ENCODE measurements at places on chromosomes 4 and X.

- DNase-seq = no peak
Measured at GRCh38 chr4:15737255-15737654, 34.4 kb downstream of the BST1 start.

- DNase-seq = no peak
Measured at GRCh38 chr4:177964693-177965168, 522.5 kb upstream of the AGA start.

GRCh38 chrX:107675823-107676555 is 47.7 kb downstream of the PRPS1 start:
- DNase-seq = no peak

GRCh38 chr4:107689912-107690587 is 30.0 kb downstream of the PAPSS1 start:
- no peak for DNase-seq

DNA sequence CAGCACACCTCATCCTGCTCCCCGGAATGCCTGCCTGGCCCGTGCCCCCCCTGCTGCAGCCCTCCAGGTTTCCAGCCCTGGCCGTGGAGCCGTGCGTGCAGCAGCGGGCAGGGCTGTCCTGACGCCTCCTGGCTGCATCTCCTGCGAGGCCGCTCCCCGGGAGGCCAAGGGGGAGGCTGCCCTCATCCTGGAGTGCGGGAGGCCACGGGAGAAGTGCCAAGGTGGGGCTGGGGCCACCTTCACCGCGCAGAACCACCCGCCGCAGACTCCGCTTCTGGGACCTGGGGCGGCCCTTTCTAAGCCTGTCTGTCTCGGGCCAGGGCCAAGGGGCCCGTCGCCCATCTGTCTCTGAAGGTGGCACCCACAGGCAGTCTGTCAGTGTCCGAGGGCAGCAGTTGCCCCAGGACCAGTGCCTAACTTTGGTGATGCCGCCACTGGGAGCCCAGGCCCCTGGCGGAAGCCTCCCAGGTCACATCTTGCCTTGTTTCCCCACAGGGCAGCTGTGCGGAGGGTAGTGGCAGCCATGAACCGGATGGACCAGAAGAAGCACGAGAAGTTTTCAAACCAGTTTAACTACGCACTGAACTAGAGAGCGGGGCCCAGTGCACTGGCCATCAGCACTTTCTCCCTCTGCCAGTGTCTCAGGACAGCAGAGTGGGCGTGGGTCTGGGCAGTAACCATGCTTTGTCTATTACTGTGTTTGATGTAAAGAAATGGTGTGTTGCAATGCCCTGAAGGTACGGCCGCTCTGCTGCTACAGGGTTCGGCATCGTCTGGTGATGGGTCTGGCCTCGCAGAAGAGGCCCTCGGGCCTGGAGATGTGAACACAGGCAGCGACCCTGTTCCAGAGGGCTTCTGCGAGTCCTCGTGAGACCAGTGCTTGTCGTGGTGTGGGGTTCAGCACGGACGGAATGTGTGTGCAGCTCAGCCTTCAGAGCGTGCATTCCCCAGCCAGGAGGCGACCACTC is 20.6 kb downstream of the NKX1-1 start:
- no peak for DNase-seq

- DNase-seq = no peak
Measured at GRCh38 chr4:165779950-165780670, 92.9 kb upstream of the TLL1 start.

DNA sequence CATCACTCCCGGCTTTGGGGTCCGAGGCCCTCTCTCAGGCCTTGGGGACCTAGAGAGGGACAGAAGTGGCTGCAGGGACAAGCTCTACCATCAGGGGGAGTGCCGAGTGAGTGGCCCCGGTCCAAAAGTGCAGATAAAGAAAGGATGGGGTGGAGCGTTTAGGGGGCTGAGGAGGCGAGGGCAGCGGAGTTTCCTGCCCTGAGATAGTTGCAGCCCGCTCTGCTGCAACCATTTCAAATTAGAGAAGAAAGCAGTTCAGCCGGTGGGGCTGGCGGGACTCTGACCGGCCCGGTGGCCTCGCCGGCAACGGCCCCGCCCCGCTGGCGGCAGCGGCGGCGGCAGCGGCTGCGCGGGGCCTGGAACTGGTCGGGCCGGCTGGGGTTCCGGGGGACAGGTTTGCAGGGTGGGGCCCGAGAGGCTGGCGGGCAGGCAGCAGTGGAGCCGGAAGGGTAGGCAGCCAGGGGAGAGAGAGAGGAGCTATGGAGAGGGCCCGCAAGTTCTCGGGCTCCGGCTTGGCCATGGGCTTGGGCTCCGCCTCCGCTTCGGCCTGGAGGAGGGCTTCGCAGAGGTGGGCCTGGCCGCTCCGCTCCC is 7.6 kb downstream of the DLG3 start:
- no peak for DNase-seq

DNA sequence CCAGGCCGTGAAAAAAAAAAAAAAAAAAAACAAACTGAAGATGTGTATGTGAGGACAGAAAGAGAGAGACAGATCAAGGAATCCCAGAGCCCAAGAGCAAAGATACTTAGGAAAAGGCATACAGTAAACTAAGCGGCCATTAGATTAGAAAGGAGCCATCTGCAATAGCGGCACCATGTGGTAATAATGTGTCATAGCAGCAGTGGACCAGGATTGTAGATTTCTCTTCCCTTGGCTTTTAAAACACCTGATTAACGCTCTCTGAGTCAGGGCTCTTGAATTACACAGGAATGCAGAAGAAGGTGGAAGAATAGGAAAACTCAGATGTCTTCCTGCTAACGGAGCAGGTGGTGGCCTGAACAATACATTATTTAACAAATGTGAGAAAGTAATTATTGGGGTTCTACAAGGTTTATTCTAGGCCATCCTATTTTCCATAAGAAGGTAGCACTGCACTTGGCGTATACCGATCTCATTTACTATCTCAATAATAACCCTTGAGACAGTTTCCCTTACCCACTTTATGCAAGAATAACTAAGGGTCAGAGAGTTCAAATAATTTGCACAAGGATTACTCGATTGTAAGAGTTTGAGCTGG is 182.7 kb downstream of the KCNIP4 start:
- no peak for DNase-seq

DNA sequence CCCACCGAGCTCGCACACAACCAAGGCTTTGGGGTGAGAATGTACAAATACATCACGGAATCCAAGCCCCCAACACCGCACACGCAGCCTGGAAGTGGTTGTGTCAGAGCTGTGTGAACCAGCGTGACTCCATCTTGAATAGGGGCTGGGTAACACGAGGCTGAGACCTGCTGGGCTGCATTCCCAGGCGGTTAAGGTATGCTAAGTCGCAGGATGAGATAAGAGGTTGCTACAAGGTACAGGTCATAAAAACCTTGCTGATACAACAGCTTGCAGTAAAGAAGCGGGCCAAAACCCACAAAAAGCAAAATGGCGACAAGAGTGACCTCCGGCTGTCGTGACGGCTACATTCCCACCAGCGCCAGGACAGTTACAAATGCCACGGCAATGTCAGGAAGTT is 258.4 kb downstream of the DHRSX start:
- DNase-seq = no peak

GRCh38 chr4:158786955-158787354 is 18.1 kb downstream of the FNIP2 start:
- DNase-seq = no peak

DNA sequence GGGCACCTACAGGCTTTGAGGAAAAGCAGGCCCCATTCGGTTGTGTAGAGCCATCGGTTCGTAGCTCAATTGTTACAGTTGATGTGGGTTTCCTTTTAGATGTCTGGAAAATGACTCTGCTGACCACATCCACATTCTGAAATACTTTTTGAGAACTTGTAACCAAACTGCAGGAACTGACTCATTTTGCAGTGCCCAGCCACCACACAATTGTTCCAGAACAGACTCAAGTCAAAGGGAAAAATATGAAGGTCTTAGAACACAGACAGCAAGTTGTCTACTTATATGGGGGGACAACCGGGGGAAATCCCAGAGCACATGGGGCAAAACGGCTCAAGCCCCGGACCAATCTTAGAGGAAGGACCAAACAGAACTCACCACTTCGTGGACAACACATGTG is 557.6 kb upstream of the DIPK2B start:
- no peak for DNase-seq

DNA sequence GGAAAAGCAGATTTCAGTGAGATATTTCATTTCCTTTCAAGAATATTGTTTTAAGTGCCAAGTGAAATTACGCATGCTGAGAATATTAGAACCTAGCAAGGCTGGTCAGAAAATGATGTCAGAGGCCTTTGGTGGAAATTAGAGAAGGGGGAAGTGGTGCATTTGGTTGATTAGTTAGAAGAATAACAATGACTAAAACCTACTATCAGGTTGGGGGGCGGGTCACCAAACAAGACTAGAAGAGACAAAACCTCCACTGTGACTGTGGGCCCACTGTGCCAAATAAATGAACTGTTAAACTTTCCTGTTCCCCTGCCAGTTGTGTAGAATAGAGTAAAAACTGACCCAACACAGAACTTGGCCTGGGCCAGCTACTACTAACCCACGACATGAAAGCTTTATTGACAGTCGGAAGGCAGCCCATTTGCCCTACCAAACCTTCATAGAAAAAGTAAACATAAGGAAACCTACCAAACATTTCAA is 2.9 kb downstream of the RAPGEF2 start:
- DNase-seq = no peak

- DNase-seq = no peak
Measured at GRCh38 chr4:155787113-155787710, 28.4 kb downstream of the GUCY1B1 start.

GRCh38 chr4:66766557-66766956 is 778.7 kb downstream of the CENPC start:
- no peak for DNase-seq

- no peak for DNase-seq
Measured at GRCh38 chr4:174009686-174010451, 273.6 kb downstream of the FBXO8 start.

GRCh38 chrX:27815209-27815608 is 7.4 kb downstream of the MAGEB10 start:
- no peak for DNase-seq

GRCh38 chr4:15451866-15452765 is 17.6 kb upstream of the CC2D2A start:
- DNase-seq = no peak

DNA sequence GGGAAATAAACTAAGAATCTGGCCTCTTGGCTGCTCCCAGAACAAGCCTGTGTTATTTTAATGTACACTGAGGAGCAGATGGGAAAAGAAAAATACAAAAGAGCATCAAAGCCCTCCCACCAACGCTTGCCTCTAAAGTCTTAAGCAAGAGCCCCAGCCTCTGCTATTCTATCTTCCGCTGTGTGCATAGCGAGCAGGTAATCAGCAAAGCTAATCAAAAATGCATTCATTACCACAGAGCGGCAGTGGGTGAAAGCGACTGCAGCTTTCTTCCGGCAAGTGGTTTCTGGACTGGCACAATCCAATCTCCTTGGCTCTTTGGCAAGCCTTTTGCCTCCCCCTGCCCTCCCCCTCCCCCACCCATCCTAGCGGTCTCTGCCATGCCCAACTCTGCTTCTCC is 13.5 kb upstream of the GRIA3 start:
- DNase-seq = no peak

- no peak for DNase-seq
Measured at GRCh38 chr4:6452897-6453687, 19.3 kb downstream of the PPP2R2C start.

- no peak for DNase-seq
Measured at GRCh38 chr4:8779490-8779932, 92.1 kb downstream of the HMX1 start.

GRCh38 chr4:39124885-39125599 is 57.3 kb upstream of the WDR19 start:
- DNase-seq = no peak

GRCh38 chr4:137029026-137029425 is 503.3 kb downstream of the PCDH18 start:
- no peak for DNase-seq

- no peak for DNase-seq
Measured at GRCh38 chr4:108166038-108166437, 2.7 kb downstream of the LEF1 start.

GRCh38 chr4:6855692-6856297 is 53.8 kb upstream of the TBC1D14 start:
- DNase-seq = peak; percentile 2

DNA sequence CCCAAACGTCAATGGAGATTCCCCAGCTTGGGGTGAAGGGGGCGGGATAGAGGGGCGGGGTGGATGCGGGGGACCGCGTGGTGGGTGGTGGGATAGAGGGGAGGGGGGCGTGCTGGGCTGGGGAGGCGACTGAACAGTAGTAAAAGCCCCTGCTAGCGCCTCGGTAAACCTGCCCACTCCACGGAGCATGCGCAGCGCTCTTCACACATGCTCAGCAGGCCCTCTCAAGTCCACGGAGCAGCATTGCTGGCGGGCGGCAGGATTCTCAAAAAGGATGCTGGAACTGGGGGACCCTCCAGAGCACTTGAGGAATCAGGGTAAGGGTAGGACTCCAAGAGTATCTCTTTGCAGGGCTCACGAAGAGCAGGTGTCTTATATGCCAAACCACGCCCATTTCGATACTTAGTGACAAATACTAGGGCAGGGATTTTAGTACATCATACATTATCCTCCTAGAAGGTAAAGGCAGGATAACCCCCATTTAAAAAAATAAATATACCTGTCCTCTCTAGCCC is 378 bp upstream of the RPS6KA6 start:
- no peak for DNase-seq

GRCh38 chrX:108736509-108737479 is at the start of gene IRS4:
TSS of gene IRS4 (minus strand) at chrX:108736563.
- DNase-seq = no peak

DNA sequence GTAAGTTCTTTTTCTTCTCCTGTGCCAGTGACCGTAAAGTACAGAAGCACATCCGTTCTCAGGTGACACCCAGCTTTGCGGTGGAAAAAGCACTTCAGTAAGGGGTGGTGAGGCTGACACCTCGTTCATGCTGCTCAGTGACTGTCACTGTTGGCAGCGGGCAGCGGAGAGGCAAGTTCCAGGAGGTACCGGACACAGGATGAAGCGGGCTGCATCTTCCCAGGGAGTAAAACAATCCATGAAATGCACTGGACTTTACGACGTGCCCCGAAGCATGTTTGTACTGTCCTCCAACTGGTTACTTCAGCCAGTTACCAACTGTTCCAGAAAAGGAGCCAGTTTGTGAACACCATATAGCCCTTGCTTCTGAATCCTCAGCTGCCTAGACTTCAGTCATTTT is 110.7 kb downstream of the ZNF827 start:
- DNase-seq = no peak

DNA sequence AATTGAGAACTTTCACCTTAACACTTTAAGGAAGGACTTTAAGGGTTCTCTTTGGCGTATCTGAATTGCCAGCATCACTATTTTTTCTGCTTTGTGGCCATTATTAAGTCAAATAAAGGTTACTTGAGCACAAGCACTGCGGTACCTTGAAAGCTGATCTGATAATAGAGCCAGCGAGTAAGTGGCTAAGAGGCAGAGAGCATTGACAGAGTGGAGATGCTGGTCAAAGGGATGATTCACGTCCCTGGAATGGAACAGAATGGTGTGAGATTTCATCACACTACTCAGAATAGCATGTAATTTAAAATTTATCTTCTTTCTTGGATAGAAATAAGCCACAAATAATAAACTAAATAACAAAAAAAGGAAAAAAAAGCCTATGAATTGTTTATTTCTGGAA is 57.1 kb upstream of the NPFFR2 start:
- DNase-seq = no peak

- no peak for DNase-seq
Measured at GRCh38 chr4:153159016-153159415, 45.2 kb upstream of the TRIM2 start.

- DNase-seq = no peak
Measured at GRCh38 chr4:173879509-173879908, 349.5 kb upstream of the HAND2 start.

GRCh38 chr4:139728840-139729239 is 63.2 kb downstream of the MGST2 start:
- no peak for DNase-seq

Data from stimulated activated CD4-positive, alpha-beta T cell treated with anti-CD3 and anti-CD28 coated beads, Interleukin-1b, Interleukin-23, amount 100 ng/mL, for 1 hour (primary cell).